ENCODE measurements at places on chromosomes 3 and 15.

- no peak for DNase-seq
Measured at GRCh38 chr3:16916840-16917239, 32.1 kb downstream of the PLCL2 start.

DNA sequence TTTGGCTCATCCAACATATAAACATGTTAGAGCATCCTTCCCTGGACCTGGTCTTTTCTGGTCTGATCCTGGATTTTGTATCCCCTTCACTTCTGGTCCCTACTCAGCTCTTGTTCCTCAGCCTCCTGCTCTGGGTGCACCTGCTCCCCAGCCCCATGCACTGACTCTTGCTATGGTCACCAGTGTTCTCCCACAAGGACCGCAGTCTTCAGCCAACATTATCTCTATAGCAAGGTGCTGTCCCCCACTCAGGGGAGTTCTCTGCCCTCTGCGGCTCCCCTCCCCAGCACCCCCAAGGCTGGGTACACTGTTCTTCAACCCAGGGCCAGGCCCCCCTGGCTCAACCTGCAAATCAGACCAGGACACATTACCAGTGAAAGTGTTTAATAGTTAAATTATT, 80.2 kb downstream of the SEC22A start:
- DNase-seq = no peak

GRCh38 chr3:197136744-197137143, 107.1 kb upstream of the MELTF start:
- DNase-seq = no peak

DNA sequence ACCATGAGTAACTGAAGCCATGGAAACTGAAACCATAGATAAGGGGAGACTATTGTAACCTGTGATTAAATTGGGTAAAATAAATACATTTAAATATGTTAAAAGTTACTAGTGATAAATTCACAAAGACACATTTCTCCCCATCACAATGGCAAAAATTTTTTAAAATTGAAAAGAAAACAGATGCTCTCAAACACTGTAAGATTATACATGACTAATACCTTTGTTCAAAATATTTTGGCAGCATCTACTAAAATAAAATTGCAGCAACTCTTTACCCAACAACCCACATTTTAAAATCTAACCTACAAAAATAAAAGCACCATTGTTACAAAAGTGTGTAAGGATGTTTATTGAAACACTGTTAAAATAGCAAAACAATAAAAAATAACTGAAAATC, 93.3 kb downstream of the CLASP2 start:
- DNase-seq = no peak

DNA sequence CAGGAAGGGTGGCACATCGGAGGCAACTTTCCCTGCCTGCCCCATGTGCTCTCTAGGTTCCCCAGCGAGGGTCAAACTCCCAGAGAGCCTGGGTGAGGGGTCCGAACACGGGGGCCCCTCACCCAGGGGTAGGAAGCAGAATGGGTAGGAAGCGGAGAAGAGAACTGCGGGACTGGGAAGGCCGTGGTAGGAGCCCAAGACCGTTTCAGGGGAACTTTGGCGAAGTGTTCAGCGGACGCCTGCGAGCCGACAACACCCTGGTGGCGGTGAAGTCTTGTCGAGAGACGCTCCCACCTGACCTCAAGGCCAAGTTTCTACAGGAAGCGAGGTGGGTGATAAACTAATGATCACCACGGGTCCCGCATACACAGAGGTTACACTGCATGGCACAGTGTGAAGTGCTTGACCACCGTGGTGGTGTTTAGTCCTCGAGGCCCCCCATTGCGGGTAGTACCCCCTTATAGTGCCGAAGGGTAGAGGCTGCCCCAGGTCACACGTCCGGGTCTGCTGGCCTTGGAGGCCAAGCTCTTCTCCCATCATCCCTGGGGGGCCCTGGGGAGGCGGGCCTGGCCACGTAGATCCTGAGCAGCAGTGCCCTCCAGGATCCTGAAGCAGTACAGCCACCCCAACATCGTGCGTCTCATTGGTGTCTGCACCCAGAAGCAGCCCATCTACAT, 8.3 kb downstream of the FES start:
- DNase-seq = no peak

All from stimulated activated CD8-positive, alpha-beta memory T cell treated with anti-CD3 and anti-CD28 coated beads, Interleukin-12 subunit alpha, Interleukin-12 subunit beta, amount 100 ng/mL, for 4 hours (primary cell).